Activated naive CD8-positive, alpha-beta T cell treated with anti-CD3 and anti-CD28 coated beads, Interleukin-2, amount 10 ng/mL, durations not matched to agents 7 days and 5 days (primary cell): ENCODE measurements at places on chromosomes 3 and 15.

DNA sequence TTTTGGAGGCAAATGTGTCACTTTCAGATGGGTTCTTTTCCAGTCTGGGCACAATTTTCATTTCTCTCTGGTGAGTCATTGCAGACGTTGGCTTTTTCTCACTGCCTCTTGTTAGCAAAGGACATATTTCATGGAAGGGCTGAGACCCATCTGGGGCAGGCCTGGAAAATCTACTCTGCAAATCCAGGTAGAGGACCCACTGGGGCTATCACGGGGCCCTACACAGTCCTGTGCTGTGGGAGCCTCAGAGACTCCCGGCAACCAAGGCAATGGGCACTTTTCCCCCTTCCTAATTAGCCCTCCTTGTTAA is 58.0 kb downstream of the HRH1 start:
- DNase-seq = no peak

GRCh38 chr3:115666081-115666480 is 42.8 kb downstream of the GAP43 start:
- DNase-seq = no peak

DNA sequence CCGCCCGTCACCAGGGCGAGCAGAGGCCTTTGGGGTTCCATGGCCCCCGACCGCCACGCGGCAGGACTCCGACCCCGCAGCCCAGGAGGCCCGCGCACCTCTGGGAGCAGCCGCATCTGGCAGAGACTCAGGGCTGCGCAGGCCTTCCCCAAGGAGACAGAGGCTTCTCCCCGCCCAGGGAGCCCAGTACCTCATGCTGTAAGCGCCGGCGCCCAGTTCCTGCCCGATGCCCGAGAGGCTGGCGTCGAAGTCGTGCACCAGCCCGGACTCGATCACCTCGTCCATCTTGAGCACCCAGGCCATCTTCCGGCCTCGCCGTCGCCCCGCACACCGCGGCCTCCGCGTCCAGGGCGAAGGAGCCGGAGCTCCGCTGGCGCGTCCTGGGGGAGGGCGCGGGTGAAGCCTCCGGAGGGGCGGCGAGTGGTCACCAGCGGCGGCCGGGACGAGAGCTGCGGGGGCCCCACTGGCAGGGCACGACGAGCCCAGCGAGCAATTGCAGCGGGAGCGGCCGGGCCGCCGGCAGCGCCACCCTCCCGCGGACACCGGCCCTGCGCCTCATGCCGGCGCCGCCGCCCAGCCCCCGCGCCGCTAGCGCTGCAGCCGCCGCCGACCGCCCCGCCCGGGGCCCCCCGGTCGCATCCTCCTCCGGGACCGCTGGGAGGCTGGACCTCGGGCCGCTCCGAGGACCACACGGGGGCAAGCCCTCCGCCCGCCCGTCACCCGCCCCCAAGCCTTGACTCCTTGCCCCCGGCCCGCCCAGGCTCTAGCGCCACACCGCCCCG is 468 bp downstream of the UBP1 start:
- DNase-seq = peak; percentile 73

- no peak for DNase-seq
Measured at GRCh38 chr15:80758130-80758745, 20.9 kb upstream of the CEMIP start.

GRCh38 chr15:39468331-39468730 is 112.5 kb upstream of the THBS1 start:
- DNase-seq = no peak

DNA sequence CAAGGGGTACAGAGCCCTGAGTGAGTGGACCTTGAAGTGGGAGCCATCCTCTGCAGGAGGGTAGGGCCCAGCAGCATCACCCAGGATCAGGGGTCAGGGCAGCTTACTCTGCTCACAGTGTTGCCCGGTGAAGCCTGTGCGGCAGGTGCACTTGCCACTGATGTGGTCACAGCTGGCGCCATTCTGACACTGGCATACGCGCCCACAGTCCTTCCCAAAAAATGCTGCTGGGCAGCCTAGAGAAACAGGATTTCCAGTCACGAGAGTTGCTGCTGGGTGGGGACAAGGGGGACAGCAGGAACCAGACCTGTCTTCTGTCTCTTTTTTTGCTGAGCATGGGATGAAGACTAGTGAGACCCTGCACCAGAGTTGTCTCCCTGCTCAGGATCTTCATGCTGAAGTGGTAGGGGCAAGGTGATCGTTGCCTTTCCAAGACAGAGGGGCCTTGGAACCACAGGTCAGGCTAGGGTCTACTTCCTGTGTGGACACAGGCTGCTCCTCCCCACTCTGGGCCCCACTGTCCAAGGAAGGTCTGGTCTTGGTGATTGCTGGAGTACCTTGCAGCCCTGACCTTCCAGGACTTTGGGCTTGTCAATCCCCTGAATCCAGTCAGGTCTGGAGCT is 46.9 kb downstream of the RAB11A start:
- DNase-seq = no peak

- DNase-seq = no peak
Measured at GRCh38 chr15:50190166-50190570, 8.2 kb downstream of the SLC27A2 start.
